ENCODE measurements at places on chromosomes 1 and 21.

DNA sequence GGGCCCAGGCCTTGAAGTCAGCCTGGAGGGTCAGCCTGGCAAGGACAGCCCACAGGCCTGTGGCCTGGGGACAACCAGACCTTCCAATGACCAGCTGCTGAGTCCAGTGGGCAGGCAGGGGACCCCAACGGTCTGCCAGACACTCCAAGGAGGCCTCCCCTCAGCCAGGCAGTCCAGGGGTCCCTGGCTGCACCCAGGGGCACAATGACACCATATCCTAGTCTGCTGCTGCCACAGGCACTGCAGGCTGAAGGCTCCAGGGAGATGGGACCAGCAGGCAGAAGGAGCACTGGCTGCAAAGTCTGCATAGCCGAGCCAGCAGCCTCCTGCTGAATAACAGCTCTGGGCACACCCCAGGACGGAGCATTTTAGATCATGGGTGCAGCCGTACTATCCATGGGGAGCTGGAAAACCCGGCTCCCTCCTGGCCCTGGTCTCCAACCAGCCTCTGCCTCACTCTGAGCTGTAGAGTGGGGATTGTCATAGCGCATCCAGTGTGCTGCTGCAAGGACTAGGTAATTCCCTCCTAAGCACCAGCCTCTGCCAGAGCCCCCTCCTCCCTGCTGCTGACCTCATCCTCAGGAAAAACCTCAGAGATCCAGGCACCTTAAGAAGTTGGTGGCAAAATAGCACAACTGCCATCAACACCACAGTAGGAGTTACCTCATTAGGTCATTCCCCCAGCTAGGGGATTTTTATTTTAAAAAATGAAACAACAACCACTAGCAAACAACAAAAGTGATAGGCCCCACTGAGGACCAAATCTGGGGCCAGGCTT, 4.8 kb upstream of the LAPTM5 start:
- no peak for DNase-seq

DNA sequence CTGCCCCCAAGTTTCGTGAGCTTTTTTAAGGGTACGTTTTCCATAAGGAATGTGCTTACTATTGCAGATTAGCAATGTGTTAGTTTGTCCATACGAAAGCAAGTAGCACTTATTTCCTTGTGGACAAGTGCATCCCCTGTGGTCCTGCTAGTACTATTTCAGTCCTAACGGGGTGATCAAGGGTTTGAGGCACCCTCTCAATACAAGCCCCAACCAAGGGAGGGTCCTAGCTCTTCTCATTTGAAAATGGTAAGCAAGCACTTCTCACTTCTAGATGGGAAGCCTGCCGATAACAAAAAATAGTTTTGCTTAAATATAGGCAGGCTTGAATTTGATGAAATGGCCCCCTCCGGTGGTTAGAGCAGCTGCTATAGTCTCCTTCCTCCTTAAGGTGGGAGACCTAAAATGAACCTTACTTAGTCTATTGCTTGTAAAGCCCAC, 64.0 kb upstream of the HMCN1 start:
- DNase-seq: peak; percentile 48

DNA sequence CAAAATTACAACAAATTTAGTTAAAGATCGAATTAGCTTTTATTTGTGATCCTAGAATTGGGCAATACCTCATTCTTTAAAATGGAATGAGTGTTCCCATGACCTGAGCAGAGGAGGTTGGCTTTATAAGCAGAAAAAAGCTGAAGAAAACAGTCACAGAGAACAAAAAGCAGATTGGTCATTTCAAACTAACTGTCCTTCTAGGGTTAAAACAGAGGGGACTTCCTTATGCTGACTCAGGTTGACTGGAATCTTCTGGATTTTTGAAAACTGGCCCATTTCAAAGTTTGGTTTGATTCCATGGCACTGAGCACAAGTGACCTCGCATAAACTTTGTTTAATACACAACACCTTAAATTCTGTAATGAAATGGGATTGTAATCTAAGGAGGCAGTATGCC, 17.6 kb downstream of the NFASC start:
- DNase-seq: no peak

GRCh38 chr1:33099290-33100118, 18.6 kb downstream of the AZIN2 start:
- DNase-seq: peak; percentile 100
